ENCODE measurements at places on chromosomes 12 and 14.

DNA sequence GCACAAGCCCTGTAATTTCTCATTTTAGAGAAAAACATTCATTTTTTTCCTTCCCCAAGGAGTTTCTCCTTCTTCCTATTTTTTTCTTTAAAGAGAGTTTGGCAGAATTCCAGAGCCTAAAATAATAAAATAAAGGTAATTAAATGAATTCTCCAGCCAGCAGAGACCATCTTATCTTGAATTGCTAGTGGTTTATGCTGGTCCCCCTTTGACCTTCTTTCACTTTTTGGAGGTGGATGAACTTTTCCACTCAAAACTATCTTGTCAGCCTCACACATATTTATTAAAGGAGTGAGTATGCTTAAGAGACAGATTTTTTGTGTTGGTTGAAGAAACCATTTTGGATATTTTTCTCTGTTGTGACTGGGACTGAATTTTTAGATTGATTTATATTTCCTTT is 47.6 kb downstream of the ADIPOR2 start:
- no peak for DNase-seq

DNA sequence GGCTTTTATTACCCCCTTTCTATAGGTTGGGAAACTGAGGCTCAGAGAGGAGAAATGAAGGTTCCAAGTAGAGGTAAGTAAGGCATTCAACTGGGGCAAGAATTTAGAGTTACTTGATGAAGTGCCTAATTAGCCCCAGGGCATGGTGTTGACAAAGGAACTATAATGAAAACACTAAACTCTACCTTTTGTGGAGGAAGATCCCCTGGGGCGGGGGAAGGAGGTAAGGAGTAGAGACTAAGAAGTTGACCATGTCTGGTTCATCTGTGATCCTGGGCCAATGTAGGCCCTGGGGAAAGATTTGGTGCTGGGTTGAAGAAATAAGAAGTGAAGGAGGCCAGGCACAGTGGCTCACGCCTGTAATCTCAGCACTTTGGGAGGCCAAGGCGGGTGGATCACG is 16.2 kb upstream of the COX6A1 start:
- no peak for DNase-seq

DNA sequence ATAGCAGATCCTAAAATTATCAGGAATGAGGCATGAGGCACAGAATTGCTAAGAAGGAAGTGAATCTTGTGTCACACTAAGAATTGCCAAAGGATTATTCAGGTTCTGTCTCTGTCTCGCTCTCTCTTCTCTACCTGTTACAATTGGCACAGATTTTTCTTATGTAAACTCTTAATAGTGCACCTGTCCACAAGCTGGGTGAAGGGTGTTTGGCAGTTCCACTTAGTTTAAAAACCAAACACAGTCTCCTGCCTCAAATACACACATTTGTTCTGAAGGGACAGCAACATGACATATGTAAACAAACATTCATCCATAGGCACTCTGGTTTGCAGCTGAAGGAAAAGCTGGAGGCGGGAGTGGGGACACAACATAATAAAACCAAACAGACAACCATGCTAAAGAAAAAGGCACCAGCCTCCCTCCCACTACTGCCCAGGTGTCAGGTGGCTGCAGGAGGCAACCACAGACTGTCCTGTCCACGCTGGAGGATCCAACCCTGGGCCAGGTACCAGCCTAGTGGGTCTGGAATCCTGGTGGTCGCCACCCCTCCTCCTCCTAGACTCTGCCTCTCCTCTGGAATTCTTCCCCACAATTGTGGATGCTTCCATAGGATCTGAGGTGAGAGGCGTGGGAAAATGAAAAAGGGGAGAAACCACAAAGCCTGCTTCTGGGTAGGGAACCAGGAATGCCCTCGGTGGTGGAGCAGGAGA is 81.2 kb downstream of the TMEM260 start:
- no peak for DNase-seq

DNA sequence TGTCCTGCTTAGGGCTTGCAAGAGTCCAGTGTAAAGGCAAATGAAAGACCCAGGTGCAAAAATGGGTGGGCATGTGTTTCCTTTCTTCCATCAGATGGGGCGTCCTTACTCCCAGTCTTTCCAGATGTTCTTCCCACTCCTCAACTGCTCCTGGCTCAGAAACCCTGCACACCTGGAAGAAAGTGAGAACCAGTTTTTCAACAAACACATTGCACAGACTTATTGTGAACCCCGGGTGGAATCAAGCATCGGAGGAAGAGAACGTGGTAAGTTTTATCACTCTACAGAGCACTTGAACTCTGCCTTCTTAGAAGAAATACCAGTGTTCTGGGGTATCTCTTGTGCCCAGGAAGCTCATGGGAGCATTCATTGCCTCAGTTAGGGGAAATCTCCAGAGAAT is 93.3 kb downstream of the TMX1 start:
- DNase-seq = no peak

- DNase-seq = no peak
Observed at GRCh38 chr12:25992026-25992782, 33.7 kb downstream of the RASSF8 start.

DNA sequence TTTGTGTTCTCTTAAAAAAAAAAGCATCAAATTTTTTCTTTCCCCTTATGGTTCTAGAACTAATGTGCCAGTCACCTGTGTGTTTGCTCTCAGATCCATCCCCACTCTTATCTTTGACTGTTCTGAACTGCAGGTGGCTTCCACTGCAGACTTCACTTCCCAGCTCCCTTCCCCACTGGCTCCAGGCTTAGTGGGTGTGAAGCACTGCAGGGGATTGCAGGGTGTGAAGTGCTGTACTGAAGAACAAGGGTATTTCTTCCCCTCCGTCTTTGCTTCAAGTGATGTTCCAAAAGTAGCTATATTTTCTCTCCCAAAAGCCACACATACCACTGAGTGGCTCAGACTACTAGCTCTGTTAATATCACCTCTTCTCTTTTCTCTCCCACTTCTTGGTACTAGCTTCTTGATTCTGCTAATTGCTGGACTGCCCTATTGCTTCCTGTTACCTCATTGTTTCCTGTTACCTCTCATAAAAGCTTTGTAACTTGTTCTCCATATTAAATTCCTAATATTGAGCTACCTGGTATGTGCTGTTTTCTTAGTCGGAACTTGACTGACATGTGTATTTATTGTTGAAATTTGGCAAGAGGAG is 115.4 kb upstream of the PRICKLE1 start:
- no peak for DNase-seq

DNA sequence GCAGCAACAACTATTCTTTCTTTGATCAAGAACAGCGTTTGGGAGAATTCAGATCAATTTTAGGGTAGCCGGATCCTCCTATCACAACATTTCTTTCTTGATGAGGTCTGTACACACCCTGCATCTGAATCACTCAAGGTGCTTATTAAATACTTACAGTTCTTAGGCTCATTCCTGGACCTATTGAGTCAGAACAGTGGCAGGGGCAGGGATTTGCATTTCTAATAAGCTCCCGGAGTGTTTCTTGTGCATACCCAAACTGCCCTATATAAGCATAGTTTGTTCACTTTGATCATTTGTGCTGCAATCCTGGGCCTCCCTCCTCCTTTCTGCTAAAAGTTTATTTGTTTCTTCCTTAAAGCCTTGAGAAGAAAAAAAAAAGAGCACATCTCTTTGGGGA is 80.5 kb upstream of the RPH3A start:
- no peak for DNase-seq

GRCh38 chr12:72074956-72075355 is 136.3 kb downstream of the TPH2 start:
- DNase-seq = no peak

GRCh38 chr14:22622255-22622654 is 21.9 kb downstream of the OR6J1 start:
- no peak for DNase-seq

DNA sequence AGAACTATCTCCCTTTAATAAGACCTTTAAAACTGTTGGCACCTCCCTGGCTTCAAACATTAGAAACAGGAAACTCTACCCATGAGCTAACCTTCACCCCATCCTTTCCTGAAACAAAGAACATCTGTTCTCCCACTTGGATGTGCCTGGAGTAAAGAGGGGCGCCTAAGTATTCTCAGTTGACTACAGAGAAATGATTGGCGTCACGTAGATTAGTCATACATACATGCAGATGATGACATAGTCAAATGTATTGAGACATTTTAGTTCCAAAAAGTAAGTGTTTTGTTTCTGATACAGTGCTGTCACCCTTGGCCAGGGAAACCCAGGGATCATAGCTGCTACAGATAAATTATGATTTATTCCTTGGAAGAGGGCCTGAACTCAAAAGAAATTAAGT is 260.0 kb upstream of the PLEKHG7 start:
- DNase-seq = no peak

DNA sequence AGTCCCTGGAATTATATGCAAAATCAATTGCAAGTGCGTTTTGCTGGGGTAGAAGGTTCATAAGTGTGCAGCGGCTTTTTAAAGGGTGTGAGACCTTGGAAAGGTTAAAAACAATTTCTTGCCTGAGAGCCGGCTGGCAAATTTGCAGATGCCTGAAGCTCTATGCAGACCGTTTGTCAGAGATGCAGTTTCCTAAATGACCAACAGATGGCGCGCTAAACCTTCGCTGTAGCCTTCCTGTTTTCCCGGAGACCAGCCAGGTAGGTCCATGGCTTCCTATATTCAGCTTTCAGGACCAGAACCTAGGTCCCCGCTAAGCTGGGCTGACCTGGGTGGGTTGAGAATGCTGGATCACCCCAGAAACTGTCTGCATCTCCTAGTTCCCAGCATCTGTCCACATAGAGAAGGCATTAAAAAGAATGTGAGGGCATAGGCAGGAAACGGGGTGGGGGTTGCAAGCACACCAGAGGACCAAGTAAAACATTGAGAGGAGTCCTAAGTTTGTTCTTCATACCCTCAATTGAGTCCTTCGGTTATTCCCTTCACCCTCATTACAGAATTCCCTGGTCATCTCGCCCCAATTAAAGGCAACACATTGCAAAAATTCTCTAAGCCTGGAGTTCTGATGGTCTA is 5.7 kb upstream of the NOS1 start:
- DNase-seq = peak; percentile 65

- DNase-seq = no peak
Observed at GRCh38 chr12:3086729-3087323, 9.6 kb downstream of the TSPAN9 start.

- DNase-seq = no peak
Observed at GRCh38 chr12:117240081-117240755, 49.9 kb upstream of the FBXO21 start.

DNA sequence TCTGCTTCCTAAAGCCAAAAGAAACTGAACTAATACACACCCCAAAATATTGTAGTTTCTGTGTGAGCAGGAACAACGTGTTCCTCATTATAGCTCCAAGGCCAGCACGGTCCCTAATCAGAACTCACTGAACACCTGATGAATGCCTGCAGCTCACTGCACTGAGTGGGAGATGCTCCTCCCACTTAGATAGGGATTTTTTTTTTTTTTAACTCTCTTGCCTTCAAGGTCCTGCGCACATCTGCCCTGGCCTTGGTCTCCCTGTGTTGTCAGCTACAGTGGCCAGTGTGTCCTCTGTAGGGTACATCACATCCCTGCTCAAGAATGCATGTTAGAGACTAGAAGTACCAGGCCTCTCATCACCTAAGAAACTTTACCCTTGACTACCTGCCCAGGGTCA is 44.3 kb upstream of the TMPO start:
- DNase-seq = no peak

- DNase-seq = no peak
Observed at GRCh38 chr12:44459569-44459968, 416.5 kb downstream of the NELL2 start.

DNA sequence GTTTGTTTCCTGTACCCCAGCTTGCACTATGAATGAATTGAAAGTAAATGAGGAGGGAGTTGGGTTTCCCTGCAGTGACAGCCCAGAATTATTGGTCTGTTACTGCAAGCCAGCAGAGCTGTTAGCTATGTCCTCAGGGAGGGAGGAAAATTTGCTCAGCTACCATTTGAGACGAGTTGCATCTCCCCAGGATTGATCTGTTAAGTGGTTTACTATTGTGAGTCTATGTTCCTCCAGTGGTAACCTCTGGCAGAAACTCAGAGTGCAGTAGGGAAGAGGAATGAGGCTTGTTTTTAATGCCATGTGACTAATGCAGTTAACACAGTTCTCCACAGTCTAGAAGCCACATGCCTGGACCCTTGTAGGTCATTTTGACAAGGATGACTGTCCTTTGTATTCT is 173.9 kb downstream of the SLC15A4 start:
- no peak for DNase-seq

DNA sequence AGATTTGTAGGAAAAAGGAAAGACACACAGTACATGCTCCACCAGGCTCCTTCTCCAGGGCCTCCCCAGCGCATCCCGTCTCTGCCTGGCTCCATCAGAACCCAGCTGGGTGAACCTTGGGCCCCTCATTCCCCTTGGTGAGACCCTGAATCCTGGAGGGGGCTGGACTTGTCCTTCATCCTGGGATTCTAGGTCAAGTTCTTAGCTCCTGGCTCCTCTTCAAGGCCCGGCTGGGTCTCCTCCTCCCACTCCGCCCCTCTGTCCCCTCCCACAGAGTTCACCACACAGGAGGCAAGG is 49.2 kb downstream of the PSMA6 start:
- no peak for DNase-seq

DNA sequence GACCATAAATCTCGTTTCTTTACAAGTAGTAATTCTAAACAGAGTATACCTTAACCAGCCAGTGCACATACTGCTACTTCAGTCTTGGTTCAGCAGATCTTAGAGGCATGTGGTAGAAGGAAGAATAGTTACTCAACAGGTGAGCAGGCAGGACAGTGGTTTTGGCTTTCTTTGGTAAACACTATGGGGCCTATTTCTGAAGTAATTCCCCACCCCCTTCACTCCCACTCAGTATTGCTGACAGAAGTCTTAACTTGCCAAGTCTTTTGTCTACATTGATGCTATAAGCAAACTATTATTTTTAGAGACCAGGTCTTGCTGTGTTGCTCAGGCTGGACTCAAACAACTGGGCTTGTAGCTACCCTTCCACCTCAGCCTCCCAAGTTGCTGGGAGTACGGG is 68.5 kb downstream of the FBXO34 start:
- no peak for DNase-seq

GRCh38 chr12:82746668-82747067 is 60.0 kb downstream of the TMTC2 start:
- no peak for DNase-seq

GRCh38 chr12:111256629-111257434 is 112.1 kb downstream of the PHETA1 start:
- no peak for DNase-seq

All from D721Med (cell line).